ENCODE measurements at places on chromosomes 3 and 15.

DNA sequence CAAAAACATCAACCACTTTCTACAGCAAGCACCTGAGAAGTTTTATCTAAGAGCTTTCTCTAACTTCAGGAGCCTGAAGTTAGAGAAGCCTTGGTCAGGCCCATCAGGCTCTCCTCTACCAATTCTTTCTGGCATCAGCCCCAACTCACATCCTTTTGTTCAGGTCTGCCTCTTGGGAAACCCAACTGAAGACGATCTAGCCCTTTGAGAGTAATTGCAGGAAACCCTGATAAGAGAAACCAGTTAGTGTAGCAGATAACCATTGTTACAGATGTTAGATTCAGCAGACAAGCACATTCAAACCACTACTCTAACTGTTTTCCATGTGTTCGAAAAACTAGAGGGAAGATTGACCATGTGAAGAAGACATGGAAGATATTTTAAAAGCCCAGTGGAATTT, 27.0 kb upstream of the DYNC1LI1 start:
- no peak for DNase-seq

DNA sequence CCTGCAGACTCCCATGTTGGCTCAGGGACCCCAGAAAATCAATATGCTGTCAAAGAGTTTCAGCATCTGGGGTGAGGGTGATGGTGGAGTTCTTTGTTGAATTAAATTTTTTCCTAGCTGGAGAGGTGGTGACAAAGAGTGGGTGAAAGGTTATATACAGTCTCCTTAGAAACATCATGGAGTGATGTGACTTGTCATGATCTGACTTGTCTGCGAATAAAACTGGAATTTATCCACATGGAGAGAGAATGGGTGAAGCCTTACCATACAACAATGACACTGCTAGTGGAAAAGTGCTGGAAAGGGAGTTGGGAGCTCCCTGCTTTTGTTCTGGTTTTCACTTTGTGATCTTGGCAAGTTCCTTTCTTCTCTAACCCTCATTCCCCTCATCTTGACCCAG, 75.0 kb downstream of the ARNT2 start:
- no peak for DNase-seq

DNA sequence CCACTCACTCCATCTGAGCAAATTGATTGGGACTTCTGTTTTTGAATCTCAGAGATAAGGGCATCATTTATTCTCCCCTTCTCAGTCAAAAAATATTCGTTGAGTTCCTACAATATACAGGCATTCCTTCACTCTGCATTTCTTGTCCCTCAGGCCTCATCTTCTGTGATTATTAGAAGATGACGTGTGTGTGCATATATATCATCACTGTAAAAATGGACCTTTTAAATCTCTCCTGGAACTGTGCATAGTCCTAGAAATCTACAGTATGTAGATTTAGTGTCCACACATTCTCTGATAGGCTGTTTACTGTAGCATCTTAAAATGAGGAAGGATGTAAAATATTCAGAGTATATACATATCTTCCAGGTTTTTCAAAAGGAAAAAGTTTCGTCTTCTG, 43.2 kb upstream of the PLXNA1 start:
- no peak for DNase-seq

- no peak for DNase-seq
These were observed 676 bp downstream of the CNOT10 start for GRCh38 chr3:32685543-32686185.

All from stimulated activated CD4-positive, alpha-beta T cell treated with anti-CD3 and anti-CD28 coated beads, Interleukin-4, amount 100 ng/mL, for 24 hours (primary cell).